ENCODE measurements at places on chromosomes 12 and 14.

GRCh38 chr12:104925501-104925900, 32.6 kb downstream of the SLC41A2 start:
- no peak for DNase-seq

GRCh38 chr14:71907793-71908515, 24.3 kb upstream of the RGS6 start:
- DNase-seq: no peak

- no peak for DNase-seq
These were observed 21.0 kb downstream of the BTG1 start for GRCh38 chr12:92124689-92125029.

DNA sequence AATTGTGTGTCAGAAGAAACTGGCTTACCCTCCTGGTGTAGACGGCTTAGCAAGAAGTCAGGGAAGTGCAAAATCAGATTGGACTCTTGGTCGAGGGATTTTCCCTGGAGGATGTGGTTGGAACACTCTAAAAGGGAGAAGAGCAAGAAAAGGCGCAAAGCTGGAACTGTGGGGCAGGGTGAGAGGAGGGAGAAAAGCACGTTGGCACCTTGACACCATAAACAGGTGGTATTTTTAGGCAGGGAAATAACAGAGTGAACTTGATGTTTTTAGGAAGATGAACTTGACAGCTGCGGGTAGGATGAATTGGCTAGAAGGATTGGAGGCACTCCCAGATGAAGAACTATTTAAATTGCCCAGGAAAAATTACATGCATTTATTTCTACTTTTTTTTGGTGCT, 67.7 kb downstream of the HCAR2 start:
- no peak for DNase-seq

DNA sequence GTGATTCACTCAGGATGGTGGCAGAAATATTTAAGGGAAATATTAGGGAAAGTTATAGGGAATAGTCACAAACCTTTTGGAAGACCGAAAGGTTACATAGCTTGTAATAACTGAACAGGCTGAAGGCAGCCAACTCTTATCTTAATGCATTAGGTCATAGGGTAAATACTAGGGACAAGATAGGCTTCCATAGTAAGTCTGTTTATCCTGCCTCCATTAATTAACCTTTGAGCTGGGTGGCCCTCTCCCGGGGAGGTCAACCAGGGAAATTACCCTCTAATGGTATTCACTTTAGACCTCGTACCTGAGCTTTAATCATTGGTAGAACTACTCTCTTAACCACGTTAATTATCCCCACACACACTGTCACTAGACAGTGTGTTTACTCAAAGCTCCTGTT, 981.8 kb downstream of the SLC16A7 start:
- DNase-seq: no peak

DNA sequence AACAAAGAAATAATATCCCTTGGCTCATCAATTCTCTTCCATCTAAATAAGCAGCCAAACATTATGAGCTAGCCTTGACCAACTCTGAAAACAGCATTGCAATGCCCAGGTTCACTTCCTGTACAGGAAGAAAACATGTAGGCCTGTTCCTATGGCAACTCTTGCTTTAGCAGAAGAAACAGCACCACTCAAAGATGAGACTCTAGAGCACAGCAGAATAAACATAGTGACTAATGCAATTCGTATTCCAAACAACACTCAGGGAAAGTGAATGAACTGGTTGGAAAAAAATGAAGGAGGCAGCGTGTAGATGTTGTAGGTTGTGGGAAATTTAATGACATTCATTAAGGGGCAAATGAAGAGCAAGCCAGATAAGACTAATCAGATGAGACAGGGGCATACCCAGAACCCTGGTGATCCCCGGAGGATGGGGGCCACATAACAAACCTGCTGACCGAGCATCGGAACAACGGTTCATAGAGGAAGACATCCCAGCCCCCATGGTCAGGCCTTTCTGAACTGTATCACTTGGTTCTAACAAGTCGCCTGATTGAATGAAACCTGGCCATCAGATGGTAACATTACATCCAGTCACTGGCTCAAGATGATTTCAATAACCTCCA, 9.0 kb downstream of the ARHGDIB start:
- peak; percentile 79 for DNase-seq

DNA sequence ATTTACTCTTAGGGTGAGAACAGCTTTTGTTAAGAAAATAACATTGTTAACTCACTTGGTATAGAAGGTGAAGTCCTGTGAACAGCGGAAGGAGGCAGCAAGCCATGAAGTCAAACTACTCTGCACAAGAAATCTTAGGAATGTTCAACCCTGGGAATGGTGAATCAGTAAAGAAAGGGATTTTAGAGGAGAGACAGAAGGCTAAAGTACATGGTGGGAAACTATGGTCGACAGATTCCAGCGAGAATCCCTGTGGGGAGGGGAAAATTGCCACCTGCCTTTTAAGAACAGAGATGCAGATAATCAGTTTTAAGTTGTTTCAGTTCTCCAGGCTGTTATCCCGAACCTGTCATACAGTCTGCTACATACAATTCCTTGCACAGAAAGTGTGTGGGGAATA, 63.2 kb upstream of the PTPRR start:
- DNase-seq: no peak

DNA sequence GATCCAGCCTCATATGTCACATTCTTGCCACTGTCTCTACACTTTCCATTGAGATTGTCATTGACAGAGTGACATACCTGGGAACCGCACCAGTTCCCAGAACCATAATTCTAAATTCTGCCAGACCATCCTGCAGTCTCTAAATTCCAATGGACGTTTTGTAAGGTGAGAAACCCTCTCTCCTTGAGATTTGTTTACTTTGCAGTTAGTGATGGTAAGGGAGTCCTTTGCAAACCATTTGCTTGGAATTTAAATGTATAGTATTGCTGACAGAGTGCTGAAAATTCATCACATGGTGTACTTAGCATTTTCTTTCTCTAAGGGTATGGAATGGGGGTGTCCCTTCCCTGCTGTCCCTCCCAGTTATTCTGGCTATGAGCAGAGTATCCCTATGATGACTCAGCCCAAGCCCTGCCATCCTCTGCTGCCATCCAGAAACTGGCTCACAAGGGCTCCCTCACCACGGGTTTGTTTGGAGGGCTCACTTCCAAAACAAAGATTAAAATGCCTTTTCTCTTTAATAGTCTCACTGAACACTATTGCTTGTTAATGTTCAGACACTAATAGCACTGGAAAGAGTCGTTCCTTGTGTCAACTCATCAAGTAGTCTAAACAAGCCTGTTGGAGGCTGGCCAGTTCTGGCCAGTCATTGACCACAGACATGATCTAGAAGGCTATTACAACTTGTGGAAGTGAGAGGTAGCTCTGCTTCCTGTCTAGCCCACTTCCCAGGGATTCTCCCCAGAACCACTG, 129.0 kb upstream of the HMGA2 start:
- DNase-seq: no peak

Data from central memory CD4-positive, alpha-beta T cell (primary cell).